ENCODE measurements at places on chromosomes 2 and 18. TPM values are rescaled to one million over a fixed set of nuclear protein-coding genes. Genes with fewer than 3 reads are reported as not detected.

MAP2 gene
- 44.0 TPM for total RNA-seq

DNA sequence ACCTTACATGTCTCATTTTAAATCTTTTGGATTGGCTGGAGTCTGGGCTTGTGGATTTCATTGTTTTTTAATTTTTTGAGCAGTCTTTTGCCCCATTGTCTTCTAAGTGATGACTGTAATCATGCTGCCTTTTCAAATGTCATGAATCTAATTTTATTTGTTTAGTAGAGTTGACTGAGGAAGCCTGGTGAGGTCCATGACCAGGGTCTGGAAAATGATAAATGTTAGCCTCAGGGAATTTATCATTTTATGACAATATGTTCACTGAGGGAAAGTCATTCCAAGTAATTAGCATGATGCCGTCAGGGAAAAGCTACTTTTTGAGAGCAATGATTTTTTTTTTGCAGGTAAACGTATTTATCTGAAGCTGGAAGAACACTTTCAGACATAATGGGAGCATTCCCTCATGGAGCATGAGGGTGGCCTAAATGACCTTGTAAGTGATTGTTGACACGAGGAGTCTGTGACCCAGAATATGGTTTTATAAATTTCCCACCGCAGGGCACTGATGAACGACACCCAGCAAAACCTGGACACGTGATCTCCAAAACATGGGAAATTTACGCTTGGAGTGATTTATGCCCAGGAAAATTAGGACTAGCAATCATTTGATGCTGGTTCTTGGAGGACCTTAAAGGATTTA lies 155.3 kb upstream of the NABP1 start:
- H3K36me3 ChIP-seq = no peaks in the 10 kb centered on the region
- H3K4me3 ChIP-seq = no peak overlapping the region
- DNase-seq = no peak
- H3K27me3 ChIP-seq = no peaks in the 10 kb centered on the region
- no peaks in the 10 kb centered on the region for H3K4me1 ChIP-seq
- H3K27ac ChIP-seq = no peak overlapping the region

GRCh38 chr2:239548451-239548871 lies 147.6 kb upstream of the HDAC4 start:
- no peak overlapping the region for H3K27ac ChIP-seq
- H3K27me3 ChIP-seq = no peaks in the 10 kb centered on the region
- no peaks in the 10 kb centered on the region for H3K4me1 ChIP-seq
- no peak overlapping the region for H3K4me3 ChIP-seq
- DNase-seq = peak; percentile 44

DNA sequence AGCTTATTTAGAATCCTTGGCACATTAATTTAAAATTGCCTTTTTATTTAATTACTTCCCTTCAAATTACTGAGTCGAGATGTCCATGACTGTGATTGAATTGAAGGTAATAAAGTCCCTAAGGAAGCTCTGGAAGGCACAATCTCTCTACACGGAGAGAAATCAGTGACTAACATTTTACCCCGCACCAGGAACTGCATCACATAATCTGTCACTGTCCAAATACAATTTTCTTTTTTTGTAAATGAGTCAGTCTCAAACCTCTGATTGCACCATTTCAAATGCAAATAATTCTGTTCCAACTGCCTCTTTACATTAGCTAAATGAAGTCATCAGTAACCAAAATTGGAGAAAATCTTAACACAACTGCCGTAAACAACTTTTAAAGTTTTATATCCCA lies 311.9 kb downstream of the CCDC178 start:
- no peaks in the 10 kb centered on the region for H3K27me3 ChIP-seq
- H3K36me3 ChIP-seq = no peaks in the 10 kb centered on the region
- H3K4me3 ChIP-seq = no peak overlapping the region
- H3K4me1 ChIP-seq = no peaks in the 10 kb centered on the region
- H3K27ac ChIP-seq = no peak overlapping the region
- no peak for DNase-seq

DNA sequence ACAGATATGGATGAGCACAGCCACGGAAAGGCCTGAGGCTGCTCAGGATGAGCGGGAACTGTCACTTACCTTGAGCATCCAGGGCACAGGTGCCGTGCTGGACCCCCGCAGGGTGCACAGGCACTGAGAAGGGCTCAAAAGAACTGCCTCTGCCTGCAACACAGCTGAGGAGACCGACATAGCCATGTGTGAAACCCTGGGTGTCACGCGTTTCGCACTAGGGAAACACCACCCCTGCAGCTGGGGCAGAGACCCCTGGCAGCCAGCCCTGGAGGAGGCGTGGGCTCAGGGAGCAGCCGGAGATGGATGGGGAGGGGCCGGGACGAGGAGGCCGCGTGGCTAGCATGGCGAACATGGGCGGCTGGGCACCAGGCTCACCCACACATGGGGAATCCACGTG lies 228.9 kb downstream of the EIPR1 start:
- H3K4me3 ChIP-seq = no peak overlapping the region
- no peaks in the 10 kb centered on the region for H3K36me3 ChIP-seq
- H3K27me3 ChIP-seq = no peaks in the 10 kb centered on the region
- H3K4me1 ChIP-seq = no peaks in the 10 kb centered on the region
- no peak for DNase-seq

DNA sequence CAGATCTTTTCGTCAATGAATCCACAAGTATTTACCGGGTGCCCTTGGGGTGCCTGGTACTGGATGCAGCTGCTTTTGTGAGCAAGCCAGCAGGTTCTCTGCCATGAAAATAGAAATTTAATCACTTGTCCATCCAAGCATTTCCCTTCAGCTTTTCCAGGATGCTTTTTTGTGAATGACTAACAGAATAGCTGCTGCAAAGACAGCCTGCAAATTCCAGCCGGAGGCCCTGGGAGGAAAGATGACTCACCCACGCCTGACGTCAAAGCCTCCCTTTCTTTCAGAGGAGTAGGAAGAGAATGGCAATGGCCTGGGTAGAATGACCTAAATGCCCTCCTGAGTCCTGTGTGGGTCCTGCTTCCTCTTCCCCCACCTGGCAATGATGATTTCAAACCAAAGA lies 111.9 kb downstream of the AP1S3 start:
- no peak for DNase-seq
- H3K27ac ChIP-seq = no peak overlapping the region
- H3K36me3 ChIP-seq = no peaks in the 10 kb centered on the region
- no peaks in the 10 kb centered on the region for H3K4me1 ChIP-seq
- H3K27me3 ChIP-seq = no peaks in the 10 kb centered on the region
- no peak overlapping the region for H3K4me3 ChIP-seq

DNA sequence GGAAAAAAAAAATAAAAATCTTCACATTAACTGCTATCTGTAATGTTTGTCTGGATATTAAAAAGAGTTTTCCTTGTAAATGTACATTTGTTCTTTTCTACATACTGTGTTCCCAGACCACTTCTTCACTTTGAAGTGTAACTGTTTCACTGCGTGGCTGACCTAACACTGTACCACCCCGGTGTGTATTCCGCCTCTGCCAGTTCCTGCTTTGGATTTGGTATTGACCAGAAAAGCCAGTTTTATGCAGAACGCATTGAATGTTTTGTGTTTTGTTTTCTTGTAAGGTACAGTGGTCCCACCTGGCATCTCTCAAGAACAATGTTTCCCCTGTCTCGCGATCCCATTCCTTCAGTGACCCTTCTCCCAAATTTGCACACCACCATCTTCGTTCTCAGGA lies 128.2 kb upstream of the IL1R2 start:
- no peaks in the 10 kb centered on the region for H3K27me3 ChIP-seq
- DNase-seq = no peak
- no peak overlapping the region for H3K27ac ChIP-seq
- H3K4me1 ChIP-seq = no peaks in the 10 kb centered on the region
- H3K4me3 ChIP-seq = no peak overlapping the region

EVA1A gene
- 41.9 TPM for total RNA-seq

- no peak overlapping the region for H3K4me3 ChIP-seq
- no peaks in the 10 kb centered on the region for H3K27me3 ChIP-seq
- no peaks in the 10 kb centered on the region for H3K36me3 ChIP-seq
- H3K27ac ChIP-seq = no peak overlapping the region
- H3K4me1 ChIP-seq = no peaks in the 10 kb centered on the region
Observed at GRCh38 chr2:6111781-6112261, 419.6 kb downstream of the SOX11 start.

GRCh38 chr2:95063086-95063958 lies 37.8 kb downstream of the MAL start:
- no peak overlapping the region for H3K27ac ChIP-seq
- no peaks in the 10 kb centered on the region for H3K27me3 ChIP-seq
- DNase-seq = no peak
- no peak overlapping the region for H3K4me3 ChIP-seq
- no peaks in the 10 kb centered on the region for H3K4me1 ChIP-seq

- no peak overlapping the region for H3K27ac ChIP-seq
- no peaks in the 10 kb centered on the region for H3K27me3 ChIP-seq
- no peak for DNase-seq
- no peak overlapping the region for H3K4me3 ChIP-seq
Observed at GRCh38 chr2:75065402-75066008, 107.1 kb downstream of the POLE4 start.

EFHD1 gene
- 10.7 TPM for total RNA-seq

- peak within 1 kb of the TSS; percentile 42 for H3K27ac ChIP-seq
- H3K27me3 ChIP-seq = no peaks in the 10 kb centered on the region
- H3K4me3 ChIP-seq = no peak within 1 kb of the TSS
- no peaks in the 10 kb centered on the region for H3K36me3 ChIP-seq
Observed at GRCh38 chr2:240624950-240625621, at the start of gene GPR35. Gene GPR35, plus strand, starts transcription at chr2:240625480. Its CDS starts 4,473 bp downstream, at chr2:240629953.

GRCh38 chr2:18600255-18600613 lies 10.9 kb upstream of the NT5C1B start:
- no peak for DNase-seq
- no peak overlapping the region for H3K4me3 ChIP-seq
- H3K4me1 ChIP-seq = no peaks in the 10 kb centered on the region

DNA sequence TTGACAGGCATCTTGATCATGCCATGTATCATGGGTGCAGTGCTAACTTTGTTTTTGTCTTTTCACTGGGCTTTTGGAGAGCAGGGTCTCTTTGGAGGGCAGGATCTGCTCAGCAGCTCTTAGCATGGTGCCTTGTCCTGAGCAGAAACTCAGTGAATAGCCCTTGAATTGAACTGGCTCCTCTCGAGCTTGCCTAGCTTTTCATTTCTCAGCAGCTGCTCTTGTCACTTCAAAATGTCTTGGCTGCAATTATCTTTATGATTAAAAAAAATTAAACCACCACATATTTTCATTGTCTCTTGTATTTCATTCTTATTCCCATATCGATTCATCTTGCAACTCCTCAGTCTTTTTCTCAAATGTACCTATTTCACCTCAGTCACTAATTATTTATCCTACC lies 50.5 kb downstream of the CCDC85A start:
- H3K4me1 ChIP-seq = no peaks in the 10 kb centered on the region
- H3K27me3 ChIP-seq = no peaks in the 10 kb centered on the region
- H3K4me3 ChIP-seq = no peak overlapping the region
- H3K27ac ChIP-seq = no peak overlapping the region
- H3K36me3 ChIP-seq = no peaks in the 10 kb centered on the region
- DNase-seq = no peak

CXCR4 gene
- 45.2 TPM for total RNA-seq

DNA sequence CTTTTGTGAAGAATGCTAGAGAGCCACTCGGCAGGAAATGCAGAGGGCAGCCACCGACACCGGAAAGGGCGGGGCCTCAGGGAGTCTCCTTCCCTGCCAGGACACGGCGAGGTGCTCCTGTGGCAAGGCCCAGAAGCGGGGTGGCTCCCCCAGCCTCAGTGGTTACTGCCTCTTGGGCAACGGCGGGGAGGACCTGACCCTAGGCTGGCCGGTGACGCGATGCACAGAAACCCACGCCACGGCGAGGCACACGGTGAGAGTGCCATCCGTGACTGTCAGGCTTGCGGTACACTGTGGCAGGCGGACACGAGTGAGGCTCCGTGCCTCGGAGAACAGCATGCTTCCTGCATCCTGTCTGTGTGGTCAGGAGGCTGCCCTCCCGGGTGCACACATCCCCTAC lies 47.8 kb downstream of the ZAP70 start:
- no peak overlapping the region for H3K4me3 ChIP-seq
- DNase-seq = no peak

DNA sequence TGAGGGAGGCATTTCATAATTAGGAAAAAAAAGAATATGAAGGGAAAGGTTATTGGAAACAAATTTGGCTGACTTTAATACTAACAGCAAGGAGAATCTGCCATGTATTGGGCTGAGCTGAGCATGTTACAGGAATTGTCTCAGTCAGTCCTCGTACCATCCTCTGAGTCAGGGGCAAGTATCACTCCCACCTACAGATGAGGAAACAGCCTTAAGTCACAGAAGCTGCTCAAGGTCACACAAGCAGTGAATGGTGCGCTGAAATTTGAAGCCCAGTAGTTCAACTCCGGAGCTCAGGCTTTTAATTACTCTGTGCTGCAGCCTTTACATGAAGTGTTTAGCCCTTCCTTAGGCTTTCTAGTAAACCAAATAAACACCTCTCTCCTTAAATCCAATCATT lies 17.3 kb downstream of the PROKR1 start:
- no peak overlapping the region for H3K27ac ChIP-seq
- no peaks in the 10 kb centered on the region for H3K36me3 ChIP-seq
- no peak for DNase-seq

VPS4B gene
- 58.7 TPM for total RNA-seq

- H3K27me3 ChIP-seq = no peaks in the 10 kb centered on the region
- no peak overlapping the region for H3K27ac ChIP-seq
- no peaks in the 10 kb centered on the region for H3K36me3 ChIP-seq
- no peak for DNase-seq
- no peaks in the 10 kb centered on the region for H3K4me1 ChIP-seq
- no peak overlapping the region for H3K4me3 ChIP-seq
Observed at GRCh38 chr2:84247532-84247931, 211.5 kb downstream of the SUCLG1 start.

CTNNA2 gene
- total RNA-seq = not detected

PAX3 gene
- total RNA-seq = not detected

DNA sequence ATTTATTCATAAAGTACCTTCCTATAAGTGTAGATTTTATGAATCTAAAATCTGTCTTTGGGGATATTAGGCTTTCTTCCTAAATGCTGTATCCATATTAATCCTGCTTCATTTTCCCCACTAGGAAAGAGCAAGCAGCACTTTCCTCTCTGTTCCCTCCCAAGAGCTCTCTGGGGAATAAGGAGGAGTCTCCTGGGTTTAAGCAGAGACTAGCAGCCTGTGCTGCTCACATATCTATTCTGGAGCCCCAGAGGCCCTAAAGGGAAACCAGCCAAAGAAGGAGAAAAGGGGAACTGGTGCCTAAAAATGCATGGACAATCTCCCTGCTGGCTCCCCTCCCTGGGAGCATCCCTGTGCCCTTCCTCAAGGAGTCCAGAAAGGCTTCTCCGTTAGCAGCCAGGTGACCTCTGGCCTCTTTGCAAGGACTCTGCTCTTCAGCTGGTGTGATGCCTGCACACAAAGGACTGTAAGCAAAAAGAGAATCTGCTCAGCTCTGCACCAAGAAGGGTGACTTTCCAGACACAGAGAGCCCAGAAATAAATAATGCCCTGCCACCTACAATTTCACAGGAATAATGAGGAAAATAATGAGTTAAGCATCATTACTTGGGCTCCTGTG lies 270.6 kb downstream of the SS18 start:
- DNase-seq = no peak
- no peak overlapping the region for H3K4me3 ChIP-seq
- no peaks in the 10 kb centered on the region for H3K27me3 ChIP-seq
- H3K4me1 ChIP-seq = no peaks in the 10 kb centered on the region
